ENCODE measurements at places on chromosomes 2 and 18.

DNA sequence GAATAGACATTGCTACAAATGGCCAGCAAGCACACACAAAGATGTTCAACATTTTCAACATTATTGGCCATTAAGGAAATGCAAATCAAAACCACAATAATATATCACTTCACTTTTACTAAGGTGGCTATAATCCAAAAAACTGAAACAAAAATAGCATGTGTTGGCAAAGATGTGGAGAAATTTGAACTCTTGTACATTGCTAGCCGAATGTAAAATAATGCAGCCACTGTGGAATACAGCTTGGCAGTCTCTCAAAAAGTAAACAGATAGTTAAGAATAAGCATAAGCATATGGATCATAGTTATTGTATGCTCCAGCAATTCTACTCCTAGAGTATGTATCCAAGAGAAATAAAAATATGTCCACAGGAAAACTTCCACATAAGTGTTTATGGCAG, 192.5 kb downstream of the EN1 start:
- no peak for DNase-seq

- DNase-seq, result no peak
Observed at GRCh38 chr2:205161156-205161839, 521.0 kb upstream of the NRP2 start.

- DNase-seq, result no peak
Observed at GRCh38 chr2:146584316-146584715, 1260.5 kb upstream of the ACVR2A start.

GRCh38 chr2:85584354-85584856, at the start of gene VAMP5:
TSS of gene VAMP5 (plus strand) at chr2:85584431. CDS start at chr2:85584491, 60 bp downstream.
- no peak for DNase-seq

- DNase-seq, result no peak
Observed at GRCh38 chr2:226791056-226791486, 8.5 kb downstream of the IRS1 start.

DNA sequence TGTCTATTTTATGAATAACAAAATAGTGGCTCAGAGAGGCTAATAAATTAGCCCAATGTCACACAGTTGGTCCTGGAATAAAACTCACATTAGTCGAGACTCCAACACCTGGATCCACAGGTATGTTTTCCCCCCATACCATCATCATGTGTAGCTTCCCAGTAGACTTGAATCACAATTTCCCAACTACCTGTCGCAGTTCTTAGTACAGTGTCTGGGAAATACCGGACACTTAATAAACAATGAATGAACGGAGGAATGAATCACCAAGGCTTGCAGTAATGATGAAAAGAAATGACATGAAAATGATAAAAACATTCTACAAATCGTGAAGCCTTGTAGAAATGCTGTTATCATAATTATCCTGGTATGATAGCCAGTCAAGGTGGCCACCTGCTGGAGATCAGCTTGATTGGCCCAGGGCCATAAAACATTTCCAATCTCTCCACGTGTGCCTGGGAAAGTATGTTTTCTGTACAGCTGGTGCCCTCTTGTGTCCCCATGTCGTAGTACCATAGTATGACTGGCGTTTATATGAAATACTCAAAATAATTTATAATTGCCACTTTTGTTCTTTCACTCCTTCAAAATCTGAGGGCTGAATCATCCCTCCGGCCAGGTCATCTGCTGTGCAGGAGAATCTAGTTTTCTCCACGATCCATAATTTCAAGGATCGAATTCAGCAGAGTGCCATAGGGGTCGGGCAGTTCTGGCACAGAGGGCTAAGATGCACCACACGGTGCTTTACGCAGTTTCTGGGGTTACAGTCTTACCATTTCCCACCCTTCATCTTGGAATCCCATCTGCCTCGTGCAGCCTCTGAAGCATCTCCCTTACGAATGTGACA, 95.4 kb downstream of the LAMA1 start:
- no peak for DNase-seq

- no peak for DNase-seq
Observed at GRCh38 chr2:128446874-128447537, 128.3 kb upstream of the HS6ST1 start.

- no peak for DNase-seq
Observed at GRCh38 chr2:239303711-239304532, 96.9 kb downstream of the HDAC4 start.

GRCh38 chr2:222448748-222449181, 24.4 kb downstream of the SGPP2 start:
- DNase-seq, result peak; percentile 72

DNA sequence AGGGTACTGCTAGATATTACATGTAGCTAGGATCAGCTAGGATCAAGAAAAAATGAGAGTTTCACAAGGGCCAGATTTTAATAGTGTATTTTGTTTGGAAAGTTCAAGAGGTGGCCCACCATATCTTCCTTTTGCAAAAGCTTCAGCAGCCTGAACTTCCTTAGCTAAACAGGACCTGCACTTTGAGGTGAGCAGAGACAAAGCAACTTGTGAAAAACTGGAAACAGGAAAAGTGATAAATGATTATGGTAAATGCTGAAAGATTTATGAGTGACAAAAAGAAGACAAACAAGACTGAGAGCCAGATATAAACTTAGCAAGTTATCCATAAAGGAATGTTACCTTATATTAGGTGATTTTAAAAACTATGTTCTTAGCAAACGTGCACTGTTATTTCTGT, 123.6 kb downstream of the ZNF521 start:
- no peak for DNase-seq

GRCh38 chr2:63661076-63661475, 72.3 kb downstream of the MDH1 start:
- DNase-seq, result peak; percentile 12

DNA sequence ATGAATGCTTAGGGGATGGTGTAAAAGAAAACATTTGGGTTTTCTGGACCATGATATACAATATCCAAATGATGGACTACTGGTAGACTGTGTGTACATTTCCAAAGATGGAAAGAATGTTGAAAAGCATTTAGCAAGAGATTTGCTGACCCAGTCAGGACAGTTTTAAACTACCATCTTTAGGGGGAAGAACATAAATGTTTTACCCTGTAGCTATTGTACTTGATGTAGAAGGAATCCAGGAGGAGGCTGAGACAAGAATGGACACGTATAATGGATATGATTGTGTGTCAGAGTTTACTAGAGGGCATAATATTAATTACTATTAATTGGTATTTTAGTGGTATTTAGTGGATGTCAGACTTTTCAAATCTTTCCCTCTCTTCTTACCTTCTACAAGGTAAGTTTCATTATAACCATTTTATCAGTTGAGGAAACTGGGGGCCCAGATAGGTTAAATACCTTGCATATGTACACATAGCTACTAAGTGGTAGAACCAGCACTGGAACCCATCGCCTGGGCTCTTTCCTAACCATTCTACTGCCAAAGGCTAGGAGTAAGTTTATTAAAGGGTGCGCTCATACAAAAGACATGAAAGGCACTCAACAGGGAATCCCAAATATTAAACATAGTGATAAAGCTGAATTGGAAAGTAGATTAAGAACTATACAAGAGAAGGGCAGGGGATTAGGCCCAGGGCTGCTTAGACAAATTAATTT, 8.9 kb downstream of the TACR1 start:
- DNase-seq, result no peak

- no peak for DNase-seq
Observed at GRCh38 chr18:31646332-31647126, 37.9 kb downstream of the B4GALT6 start.

- no peak for DNase-seq
Observed at GRCh38 chr18:58334061-58334460, 290.0 kb downstream of the NEDD4L start.

- no peak for DNase-seq
Observed at GRCh38 chr2:225543626-225544025, 144.1 kb downstream of the NYAP2 start.

GRCh38 chr2:8656160-8656641, 25.7 kb upstream of the ID2 start:
- no peak for DNase-seq

DNA sequence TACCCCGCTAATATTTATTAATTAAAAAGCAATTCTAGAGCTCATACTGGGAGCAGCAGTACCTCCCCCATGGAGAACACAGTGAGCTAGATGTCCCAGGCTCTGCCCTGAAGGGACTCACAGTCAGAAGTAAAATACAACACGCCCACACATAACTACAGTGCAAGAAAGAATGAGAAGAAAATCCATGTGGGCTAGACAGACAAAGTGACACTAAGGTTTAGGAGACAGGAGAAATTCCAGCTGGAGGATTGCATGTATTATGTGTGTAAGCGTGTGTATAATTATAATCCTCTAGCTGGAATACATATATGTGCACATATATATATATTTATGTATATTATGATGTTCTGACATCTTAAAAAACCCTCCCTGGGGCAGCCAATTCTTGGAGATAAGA, 15.7 kb downstream of the SOWAHC start:
- DNase-seq, result peak; percentile 23

DNA sequence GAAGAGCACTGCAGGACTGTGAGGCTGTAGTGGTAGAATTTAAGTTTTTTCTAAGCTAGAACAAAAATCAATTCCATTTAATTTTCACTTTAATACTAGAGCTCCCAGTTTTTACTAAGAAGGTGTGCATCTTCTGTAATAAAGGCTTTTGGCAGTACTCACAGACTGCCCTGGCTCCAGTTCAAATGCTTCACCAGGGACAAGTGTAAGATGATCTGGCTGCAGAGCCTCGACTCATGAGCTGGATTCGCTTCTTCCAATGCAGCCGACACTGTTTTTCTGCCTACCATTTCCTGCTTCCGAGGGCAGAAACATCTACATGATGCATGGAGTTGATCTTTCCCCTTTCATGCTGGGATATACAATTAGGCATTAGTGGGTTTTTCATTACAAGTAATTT, 87.0 kb downstream of the FARSB start:
- DNase-seq, result no peak

GRCh38 chr2:196391149-196391479, 219.7 kb upstream of the STK17B start:
- no peak for DNase-seq

GRCh38 chr2:120180066-120180465, 43.1 kb downstream of the TMEM185B start:
- no peak for DNase-seq

- DNase-seq, result peak; percentile 31
Observed at GRCh38 chr18:75261430-75262223, 51.0 kb downstream of the TSHZ1 start.

- no peak for DNase-seq
Observed at GRCh38 chr2:62597323-62597722, 91.3 kb upstream of the TMEM17 start.

- DNase-seq, result no peak
Observed at GRCh38 chr2:207253666-207254345, 88.1 kb upstream of the KLF7 start.

All from suppressor macrophage (primary cell).